ENCODE measurements at places on chromosomes 7 and 10.

- DNase-seq = no peak
Measured at GRCh38 chr10:91239789-91240188, 19.3 kb downstream of the PCGF5 start.

DNA sequence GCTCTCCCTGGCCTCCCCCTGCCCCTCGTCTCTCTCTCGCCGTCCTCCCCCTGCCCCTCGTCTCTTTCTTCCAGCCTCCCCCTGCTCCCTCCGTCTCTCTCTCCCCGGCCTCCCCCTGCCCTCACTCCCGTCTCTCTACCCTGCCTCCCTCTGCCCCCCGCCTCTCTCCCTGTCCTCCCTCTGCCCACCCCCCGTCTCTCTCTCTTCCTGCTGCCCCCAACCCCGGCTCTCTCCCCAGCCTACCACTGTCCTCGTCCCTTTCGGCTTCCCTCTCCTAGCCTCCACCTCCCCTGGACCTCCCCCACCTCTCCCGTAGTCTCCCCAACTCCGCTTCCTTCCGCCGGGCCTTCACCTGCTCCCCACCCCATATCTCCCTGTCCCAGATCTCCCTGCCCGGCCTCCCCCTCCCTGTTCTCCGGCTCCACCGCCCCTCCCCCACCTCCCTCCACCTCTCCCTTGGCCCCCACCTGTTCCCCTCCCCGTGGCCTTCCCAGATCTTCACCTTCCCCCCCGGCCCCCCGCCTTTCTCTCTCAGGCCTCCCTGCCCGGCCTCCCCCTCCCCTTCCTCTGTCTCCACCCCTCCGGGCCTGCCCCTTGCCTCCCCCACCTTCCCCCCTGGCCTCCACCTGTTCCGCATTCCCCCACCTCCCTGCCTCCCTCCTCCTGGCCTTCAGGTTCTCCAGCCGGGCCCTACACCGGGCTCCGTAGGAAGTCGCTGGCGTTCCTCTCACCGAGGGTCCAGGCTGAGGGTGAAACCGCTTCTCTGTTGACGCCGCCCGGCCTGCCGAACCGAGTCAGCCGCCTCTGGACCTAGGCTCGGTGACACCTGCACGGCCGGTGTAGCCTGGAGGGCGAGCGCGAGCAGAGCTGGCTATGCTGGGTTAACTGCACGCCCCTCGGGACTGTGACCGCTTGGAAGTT lies 1.2 kb downstream of the GET4 start:
- DNase-seq = no peak

DNA sequence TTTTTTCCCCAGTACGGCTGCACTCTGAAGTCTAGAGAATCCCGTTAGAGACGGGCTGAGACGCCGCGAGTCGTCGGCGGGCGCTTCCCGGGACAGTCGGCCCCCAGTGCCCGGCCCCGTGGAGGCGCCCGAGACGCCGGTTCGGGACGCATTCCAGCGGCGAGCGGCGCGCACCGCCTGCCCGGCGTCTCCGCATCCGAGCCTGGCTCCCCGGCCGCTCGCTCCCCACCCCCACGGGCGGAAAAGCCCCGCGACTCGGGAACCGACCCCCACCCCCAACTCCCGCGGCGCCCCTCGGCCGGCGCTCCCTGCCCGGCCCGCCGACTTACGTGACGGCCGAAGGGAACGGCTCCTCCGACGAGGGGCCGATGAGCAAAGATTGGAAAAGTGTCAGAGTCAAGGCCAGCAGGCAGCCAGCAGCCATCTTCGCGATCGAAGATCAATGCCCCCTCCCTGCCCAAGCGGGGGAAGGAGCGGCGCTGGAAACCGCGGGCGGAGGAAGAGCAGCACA lies 486 bp downstream of the CACNA2D1 start:
- DNase-seq = no peak

GRCh38 chr7:94838717-94839116 lies 68.7 kb upstream of the PPP1R9A start:
- no peak for DNase-seq

GRCh38 chr10:57638411-57638810 lies 629.3 kb downstream of the IPMK start:
- DNase-seq = no peak
